ENCODE measurements at places on chromosomes 13 and 19. TPM values are rescaled to one million over a fixed set of nuclear protein-coding genes. Genes with fewer than 3 reads are reported as not detected.

GRCh38 chr19:50899569-50899968 lies 11.6 kb downstream of the KLK4 start:
- DNase-seq, result no peak

DNA sequence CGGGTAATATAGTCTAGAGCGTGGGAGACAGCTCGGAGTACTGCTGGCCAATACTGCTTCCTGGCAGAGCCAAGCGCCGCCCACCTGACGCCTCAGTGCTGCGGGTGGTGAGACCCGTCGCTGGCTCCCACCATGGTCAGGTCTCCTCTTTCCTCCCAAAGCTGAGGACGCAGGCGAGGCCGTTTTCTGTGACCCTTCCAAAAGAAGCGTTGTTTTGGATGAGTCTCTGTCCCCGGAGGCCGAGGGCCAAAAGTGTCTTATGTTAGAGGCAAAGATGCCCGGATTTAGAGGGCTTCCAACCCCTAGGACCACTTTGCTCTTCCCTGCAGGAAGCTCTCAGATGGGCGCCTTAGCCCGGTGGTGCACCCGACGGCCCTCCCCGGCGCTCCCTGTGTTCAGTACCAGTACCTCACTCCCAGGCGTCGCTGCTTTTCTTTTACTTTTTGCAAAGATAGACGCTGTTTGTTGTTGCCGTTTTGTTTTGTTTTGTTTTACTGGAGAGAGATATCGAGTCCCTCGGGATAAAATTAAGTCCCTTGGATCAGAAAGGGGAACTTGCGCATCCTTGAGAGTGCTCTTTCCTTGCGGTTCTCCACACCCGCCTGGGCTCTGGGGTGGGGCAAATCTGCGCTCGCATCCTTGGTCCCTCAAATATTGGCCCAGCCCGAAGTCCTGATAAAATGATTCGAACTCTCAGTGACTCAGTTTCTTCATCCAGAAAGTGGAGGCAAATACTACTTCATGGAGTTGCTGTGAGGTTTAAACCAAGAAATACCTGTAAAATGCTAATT lies 7.0 kb downstream of the PDX1 start:
- DNase-seq, result no peak

DNA sequence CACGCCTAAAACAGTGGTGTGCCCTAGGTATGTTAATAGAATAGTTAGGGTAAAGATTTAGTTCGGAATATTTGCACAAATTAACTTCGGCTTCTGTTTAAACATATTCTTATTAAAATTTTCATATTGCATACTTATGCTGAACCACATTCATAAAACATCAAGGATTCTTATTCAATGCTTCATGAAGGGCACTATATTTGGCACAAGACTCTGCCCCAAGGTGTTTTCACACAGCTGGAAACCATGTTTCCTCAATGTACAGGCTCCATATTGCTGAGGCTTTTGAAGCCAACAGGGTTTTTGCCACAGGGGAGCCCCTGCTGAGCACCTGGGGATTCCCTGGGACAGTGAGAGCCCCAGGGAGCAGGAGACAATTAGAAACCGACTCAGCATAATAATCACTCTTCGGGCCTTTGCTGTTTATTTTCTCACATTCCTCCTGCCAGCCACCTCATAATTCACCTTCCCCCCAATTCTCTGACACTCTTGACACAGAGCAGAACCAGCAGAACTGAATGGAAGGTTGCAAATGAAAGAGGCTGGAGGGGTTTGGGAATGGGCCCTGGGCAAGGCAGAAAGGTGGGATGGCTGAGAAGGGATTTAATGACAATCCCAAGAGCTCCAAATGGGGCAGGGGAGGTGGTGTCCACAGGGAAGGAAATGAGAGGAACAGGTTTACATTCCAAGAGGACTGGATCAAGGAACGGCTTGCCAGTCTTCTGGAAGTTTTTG lies 72.3 kb upstream of the POMP start:
- no peak for DNase-seq

- DNase-seq, result no peak
Measured at GRCh38 chr13:38804536-38804935, 117.7 kb downstream of the FREM2 start.

DNA sequence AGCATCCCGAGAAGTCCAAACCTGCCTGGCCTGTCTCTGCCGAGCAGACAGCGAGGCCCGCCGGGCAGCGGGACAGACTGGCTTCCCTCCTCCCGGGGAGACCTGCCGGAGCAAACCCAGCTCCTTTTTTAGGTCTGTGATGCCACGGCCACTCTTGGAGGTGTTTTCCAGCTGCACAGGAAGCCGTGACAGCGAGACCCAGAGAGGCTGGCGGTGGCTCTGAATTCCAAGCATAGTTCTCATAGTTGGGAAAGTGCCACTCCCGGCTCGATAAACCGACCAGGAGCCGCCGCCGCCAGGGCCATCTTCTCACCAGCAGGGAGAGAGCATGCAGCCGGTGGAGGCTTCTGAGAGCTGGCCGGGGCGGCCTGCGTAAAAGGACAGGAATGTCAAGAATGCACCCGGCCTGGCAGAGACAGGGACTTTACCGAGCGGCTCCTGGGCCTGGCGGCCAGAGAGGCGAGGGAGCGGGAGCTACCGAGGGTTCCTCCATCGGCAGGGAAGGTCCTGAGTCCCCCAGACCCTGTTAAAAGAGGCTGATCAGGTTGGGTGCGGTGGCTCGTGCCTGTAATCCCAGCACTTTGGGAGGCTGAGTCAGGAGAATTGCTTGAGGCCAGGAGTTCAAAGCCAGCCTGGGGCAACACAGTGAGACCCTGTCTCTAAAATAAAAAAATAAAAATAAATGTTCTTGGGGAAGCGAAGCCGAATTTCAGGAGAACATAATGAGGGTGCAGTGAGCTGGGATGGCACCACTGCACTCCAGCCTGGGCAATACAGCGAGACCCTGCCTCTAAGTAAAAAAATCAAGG lies 64.9 kb downstream of the GADD45B start:
- peak; percentile 98 for DNase-seq

DNA sequence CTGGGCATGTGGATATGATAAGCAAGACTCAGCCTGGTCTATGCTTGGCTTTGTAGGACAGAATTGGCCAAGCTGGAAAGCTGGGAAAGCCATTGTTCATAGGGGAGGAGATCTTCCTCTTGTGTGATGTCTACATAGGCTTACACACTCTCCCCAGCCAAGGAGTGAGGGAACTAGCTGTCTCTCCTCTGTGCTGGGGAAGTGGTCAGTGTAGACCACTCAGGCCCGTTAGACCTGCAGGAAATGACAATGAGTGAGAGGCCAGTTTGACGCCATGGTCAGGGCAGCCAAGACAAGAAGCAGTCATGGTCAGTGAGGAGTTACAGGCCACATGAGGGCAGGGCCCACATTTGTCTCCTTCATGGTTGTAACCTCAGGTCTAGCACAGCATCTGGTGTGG lies 159.1 kb upstream of the KL start:
- DNase-seq, result no peak

GRCh38 chr19:3851254-3852176 lies 17.3 kb downstream of the ZFR2 start:
- no peak for DNase-seq

DNA sequence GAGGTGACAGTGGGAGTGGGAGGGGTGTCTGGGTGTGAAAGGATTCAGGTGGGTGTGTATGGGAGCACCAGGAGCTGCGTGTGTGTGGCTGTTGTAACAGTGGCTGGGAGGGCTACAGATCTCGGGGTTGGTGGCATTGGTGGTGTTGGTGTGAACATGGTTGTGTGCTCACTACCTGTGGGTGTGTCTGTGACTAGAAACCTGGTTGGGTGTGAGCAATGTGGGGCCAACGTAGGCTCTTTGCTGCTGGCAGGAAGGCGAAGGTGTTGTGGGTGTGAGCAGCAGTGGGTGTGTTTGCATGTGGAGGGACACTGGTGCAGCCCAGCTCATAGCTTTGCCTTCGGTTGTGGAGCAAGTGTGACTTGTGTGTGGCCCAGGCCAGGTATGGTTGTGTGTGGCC lies 3.7 kb upstream of the NR2C2AP start:
- no peak for DNase-seq

DNA sequence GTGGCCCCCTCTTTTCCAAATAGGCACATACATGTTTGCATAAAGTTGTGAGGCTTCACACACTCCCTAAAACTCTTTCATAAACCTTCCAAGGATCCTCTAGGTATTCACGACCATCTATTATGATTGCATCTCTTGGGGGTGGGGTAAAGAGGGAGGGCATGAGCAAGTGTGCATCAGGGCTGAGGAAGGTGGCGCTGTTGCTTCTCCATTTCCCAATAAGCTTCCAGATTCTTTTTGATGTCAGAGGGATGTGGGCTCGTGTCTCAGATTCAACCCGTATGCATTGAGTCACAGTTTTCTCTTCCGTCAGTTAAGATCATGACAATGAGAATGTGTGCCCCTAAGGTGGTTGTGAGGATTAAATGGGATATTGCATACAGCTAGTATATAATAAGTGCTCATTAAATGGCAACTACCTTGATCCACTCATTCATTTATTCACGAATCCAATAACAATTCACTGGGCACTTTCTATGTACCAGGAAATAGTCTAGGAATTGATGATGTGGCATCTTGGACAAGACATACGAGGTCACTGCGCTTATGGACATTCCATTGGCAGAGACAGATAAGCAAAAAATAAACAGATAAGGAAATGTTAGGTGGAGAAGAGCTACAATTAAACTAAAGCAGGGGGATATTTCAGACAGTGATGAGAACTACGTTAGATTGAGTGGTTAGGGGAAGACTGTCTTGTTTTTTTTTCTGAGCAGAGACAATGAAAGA lies 10.3 kb downstream of the CYP2B6 start:
- DNase-seq, result no peak

- no peak for DNase-seq
Measured at GRCh38 chr19:16661480-16662034, 618 bp downstream of the TMEM38A start.

DNA sequence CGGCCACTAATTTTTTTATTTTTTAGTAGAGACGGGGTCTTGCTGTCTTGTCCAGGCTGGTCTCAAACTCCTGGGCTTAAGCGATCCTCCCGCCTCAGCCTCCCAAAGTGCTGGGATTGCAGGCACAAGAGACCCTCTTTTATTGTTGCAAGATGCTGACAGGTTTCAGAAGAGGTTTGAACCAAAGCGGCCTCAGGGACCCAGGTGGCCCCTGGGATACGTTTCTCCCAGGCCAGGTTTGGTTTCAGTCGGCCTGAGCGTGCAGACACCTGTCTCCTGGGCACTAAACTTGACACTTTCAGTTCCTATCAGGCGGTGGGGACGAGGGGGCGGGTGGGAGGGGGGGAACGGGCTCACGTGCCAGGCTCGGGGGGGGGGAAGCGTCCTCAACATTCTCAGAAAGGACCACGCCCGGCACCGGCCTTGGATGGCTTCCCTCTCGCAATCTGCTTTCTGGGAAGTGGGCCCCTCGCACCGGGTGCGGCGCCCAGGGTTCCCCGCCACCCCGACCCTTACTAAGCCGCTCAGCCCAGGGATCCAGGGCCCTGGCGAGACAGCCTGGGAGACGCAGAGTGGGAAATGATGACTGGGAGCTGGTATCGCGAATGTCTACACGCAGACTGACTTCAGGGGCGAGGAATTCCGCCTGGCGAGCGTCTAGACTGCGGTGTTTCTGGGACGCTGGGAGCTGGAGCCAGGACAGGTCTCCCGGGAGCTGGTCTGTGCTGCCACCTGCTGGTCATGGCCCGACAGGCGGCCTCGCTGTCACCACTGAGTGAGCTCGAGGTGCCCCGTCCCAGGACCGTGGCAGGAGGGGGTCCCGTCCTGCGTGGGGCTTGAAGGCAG lies 91.6 kb downstream of the GNG7 start:
- peak; percentile 95 for DNase-seq

- peak; percentile 19 for DNase-seq
Measured at GRCh38 chr19:7509625-7510024, 6.3 kb upstream of the ZNF358 start.

GRCh38 chr19:16095071-16095571 lies 16.6 kb upstream of the RAB8A start:
- DNase-seq, result no peak

KCNN4 gene
- total RNA-seq, result 0.51 TPM

ZNF284 gene
- total RNA-seq, result 2.4 TPM

Data from dermis blood vessel endothelial cell (primary cell).